ENCODE measurements at places on chromosomes 13 and 19.

DNA sequence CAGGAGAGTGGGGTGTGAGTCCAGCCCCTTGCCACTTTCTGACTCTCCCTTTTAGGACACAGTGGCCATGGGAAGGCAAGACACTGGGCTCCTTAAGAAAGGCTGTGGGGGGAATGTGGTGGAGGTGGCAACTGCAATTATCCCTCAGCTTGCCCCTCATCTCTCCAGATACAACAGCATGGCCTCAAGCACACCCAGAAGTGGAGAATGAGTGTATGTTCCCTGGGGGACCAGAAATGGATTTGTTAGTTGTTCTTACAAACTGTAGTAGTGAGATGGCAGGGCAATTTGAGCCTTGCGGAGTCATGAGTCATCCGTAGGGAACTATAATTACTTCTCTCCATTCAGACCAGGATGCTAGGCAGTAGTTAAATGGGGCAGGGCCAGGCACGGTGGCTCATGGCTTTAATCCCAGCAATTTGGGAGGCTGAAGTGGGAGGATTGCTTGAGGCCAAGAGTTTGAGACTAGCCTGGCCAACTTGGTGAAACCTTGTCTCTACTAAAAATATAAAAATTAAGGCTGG is 25.6 kb upstream of the CXCL17 start:
- no peak for DNase-seq

GRCh38 chr19:3320354-3320670 is 46.1 kb upstream of the NFIC start:
- no peak for DNase-seq

GRCh38 chr19:54266133-54266532 is 9.1 kb upstream of the LILRB5 start:
- peak; percentile 53 for DNase-seq

DNA sequence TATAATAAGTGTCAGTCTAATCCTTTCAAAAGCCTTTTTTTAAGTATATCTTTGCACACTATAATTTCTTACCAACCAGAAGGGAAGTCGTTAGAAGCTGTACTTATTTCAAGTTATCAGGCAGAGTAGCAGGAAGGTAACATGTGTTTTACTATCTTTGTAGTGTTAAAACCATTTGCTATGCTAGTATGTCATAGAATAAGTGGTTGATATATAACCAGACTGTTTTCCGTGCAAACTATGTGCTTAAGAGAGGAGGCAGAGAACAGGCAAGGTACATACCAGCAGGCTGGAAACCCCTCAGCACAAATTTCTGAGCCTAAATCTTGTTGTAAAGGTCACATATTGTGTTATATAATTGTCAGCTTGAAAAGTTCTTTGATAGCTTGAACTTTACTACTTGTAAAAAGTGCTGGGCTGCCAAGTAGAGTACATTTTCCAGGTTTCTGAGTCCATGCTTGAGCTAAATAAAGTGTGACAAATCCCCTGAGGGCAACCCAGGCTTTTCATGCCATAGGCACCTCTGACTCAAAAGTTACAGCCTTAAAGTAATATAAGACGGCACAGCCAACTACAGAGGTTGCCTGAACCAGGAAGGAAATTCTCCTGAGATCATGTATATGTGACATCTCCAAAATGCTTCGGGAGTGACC is 1297.4 kb downstream of the PCDH9 start:
- no peak for DNase-seq

DNA sequence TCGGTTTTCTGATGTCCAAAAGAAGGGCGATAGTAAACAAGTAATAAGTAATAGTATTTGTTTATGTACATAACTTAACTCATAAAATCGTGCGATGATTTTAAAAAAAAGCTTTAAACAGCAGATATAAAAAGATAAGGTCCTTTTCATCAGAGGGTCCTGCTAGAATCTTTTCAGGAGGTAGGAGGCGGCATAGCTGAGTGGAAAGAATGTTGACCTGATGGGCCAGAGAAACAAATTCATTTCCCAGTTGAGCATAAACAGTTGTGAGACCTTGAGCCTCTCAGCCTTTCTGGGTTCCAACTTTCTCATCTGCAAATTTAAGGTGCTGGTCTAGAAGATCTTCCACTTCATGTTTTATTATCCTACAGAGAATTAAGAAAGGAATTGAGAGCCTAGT is 173.5 kb downstream of the LACC1 start:
- no peak for DNase-seq

- no peak for DNase-seq
Measured at GRCh38 chr13:71634602-71635443, 232.2 kb downstream of the DACH1 start.

DNA sequence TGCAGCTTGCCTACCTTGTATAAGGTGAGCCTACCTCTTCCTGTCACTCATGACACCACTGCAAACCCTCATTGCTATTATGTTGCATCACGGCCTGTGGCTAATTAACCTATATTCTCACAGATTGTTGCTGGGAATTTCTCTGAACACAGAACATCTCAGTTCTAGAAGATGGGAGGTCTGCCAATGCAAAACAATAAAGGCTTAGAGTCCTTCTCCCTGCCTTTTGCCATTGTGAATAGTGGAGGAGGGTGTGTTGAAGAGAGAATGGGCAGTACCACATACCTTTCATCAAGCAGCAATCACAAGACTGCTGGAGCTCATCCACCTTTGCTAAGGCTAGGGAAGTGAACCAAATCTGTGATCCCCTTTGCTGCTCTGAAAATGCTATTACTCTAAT is 34.4 kb downstream of the WDFY2 start:
- DNase-seq = no peak

DNA sequence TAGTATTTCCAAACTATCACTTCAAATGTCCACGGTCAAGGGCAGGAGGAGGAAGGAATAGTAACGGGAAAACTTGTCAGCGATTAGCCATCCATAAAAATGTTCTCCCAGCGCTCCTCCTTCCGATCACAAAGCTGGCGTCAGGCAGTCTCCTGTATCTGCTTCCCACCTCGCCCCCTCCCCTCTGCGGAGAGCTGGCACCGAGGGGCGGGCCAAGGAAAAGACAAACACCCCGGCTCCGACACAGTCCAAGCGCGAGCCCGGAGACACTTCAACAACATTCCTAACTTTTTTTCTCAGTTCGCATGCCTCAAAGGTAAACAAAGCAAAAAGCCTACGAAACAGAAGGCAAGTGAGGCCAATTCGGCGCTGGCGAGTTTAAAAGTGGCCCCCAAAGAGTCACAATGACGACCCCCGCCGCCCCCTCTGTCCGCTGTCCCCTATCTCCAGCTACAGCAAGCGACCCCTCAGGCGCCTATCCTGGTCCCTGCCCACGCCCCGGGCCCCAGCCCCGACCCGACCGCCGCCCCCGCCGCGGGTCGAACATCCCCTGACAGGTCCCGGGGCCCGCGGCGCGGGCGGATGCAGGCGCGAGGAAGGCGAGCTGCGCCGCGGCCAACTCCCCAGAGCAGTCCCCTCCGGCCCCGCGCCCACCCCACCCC is 736 bp downstream of the SMAD9 start:
- DNase-seq = no peak

DNA sequence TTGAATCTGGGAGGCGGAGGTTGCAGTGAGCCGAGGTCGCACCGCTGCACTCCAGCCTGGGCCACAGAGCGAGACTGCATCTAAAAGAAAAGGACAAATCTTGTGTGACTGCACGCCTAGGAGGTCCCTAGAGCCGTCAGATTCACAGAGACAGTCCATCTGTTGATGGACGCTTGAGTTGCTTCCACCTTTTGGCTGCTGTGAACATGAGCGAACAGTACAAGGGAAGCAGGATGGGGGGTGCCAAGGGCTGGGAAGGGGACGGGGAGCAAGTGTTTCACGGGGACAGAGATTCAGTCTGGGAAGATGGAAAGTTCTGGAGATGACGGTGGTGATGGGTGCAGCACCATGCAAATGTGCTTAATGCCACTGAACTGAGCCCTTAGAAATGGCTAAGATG is 78.7 kb downstream of the GNG7 start:
- no peak for DNase-seq

GRCh38 chr13:57224414-57224813 is 57.4 kb downstream of the PRR20E start:
- DNase-seq = no peak

DNA sequence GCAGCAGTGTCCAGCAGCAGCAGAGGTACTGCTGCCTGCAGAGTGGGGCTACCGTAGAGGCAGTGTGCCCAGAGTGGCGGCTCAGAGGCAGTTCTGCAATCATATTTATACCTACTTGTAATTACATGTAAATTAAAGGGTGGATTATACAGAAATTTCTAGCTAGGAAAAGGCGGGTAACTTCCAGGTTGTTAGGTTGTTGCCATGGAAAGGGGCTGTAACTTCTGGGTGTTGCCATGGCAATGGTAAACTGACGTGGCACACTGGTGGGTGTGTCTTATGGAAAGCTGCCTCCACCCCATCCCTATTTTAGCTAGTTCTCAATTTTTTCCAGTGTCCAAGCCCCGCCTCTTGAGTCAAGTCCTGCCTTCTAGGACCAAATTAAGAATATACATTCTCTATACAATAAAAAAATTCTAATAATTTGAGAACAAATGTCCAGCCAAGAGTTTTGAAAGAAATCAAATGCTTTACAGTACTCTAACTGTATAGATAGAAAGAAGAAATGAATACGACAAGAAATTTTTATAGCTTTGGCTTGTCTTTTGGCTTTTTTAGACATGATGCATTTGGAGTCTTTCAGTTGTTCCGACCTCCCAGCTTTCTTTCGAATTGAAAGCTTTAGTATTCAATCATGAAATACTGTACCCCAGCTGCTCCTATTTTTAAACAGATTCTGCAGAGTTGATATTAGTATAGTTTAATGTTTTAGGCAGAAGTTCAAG is 816.6 kb downstream of the DIAPH3 start:
- DNase-seq = no peak

GRCh38 chr13:27853861-27854260 is 61.6 kb downstream of the GSX1 start:
- no peak for DNase-seq

- DNase-seq = no peak
Measured at GRCh38 chr13:55263045-55263444, 1877.7 kb upstream of the PRR20A start.

DNA sequence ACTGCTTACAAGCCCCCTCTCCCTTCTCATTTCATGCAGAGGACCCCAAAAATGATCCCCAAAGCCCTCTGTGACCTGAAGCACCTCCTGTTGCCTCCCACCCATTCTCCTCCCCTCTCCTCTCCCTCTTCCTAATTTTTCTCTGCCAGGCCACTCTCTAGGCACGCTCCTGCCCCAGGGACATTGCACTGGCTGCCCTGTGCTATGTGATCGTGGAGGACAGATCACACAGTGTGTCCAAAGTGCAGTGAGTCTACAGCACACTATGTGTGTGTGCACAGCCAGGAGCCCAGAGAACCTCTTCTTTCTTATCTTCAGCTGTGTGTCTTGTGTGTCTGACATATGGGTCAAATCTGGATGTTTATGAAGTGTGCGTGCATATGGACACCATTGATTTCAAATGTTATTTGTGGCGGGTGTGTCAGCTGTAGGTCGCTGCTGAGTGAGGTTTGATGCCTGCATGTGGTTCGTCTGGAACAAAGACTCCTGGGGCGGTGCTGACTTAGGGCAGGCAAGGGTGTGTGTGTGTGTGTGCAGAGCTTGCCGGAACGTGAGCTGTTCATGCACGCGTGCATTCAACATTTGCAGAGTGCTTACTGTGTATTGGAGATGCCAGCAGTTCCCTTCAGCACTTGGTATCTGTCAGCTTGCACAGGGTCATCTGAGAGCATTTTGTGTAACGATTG is 2.1 kb upstream of the KLHL26 start:
- no peak for DNase-seq

DNA sequence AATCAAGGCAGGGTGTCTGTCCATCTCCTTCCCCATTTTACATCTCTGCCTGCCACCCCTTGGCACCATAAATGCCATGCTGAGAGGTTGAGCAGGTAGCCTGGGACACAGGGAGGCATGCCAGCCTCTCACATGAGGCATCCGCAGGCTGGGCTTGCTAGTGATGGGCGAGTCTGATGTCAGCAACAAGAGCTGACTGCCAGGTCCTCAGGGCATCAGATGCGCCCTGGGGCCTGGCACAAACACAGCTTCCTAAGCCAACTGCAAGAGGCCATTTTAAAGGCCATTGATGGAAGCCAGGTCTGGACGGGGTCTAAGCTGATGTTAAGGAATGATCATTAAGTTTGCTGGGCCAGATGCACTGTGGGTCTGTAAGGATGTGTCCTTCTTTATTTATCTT is 34.6 kb downstream of the MYH14 start:
- DNase-seq = no peak

DNA sequence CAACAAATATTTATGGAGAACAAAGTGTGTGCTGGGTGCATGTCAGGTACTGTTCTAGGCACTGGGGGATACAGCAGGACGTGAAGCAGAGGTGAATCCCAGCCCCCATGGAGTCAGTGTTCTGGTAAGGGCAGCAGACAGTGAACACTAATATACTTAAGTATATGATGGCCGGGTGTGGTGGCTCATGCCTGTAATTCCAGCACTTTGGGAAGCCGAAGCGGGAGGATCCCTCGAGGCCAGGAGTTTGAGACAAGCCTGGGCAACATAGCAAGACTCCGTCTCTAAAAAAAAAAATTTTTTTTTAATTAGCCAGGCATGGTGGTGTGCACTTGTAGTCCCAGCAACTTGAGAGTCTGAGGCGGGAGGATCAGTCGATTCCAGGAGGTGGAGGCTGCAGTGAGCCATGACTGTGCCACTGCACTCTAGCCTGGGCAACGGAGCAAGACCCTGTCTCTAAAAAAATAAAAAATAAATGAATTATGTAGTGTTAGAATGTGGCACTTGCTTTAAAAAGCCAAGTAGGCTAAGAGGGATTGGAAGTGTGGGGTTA is 22.6 kb downstream of the CHST8 start:
- DNase-seq = no peak

DNA sequence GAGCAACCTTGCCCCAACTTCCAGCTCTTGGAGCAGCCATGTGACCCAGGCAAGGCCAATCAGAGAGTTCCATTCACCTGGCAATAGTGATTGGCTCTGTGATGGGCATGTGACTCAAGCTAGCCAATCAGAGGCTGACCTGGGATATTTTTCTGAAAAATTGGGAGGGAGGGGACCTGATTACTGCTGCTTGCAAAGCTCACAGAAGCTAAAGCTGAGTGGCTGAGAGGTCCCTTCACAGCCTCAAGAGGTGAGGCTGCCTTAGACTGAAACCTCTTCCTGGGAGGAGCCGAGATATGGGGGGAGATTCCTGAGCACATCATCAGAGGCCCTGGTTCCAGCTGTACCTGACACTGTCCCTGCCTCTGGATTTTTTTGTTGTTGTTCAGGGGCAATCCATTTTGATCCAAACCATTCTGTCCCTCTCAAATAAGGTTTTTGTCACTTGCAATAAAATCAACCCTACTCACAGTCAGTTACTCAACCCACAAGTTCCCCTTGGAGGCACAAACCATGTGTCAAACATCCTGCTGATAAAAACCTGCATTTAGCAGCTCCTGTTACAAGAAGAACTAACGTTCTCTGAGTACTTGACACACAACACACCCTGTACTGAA is 4.8 kb downstream of the CIB3 start:
- no peak for DNase-seq

Measured in stimulated activated CD4-positive, alpha-beta T cell treated with anti-CD3 and anti-CD28 coated beads, Interleukin-1b, Interleukin-23, amount 100 ng/mL, for 24 hours (primary cell).